Activated CD8-positive, alpha-beta memory T cell treated with anti-CD3 and anti-CD28 coated beads for 48 hours (primary cell): ENCODE measurements at places on chromosomes 5 and 9.

GRCh38 chr5:123813937-123814624, 302.1 kb downstream of the CSNK1G3 start:
- no peak for DNase-seq

DNA sequence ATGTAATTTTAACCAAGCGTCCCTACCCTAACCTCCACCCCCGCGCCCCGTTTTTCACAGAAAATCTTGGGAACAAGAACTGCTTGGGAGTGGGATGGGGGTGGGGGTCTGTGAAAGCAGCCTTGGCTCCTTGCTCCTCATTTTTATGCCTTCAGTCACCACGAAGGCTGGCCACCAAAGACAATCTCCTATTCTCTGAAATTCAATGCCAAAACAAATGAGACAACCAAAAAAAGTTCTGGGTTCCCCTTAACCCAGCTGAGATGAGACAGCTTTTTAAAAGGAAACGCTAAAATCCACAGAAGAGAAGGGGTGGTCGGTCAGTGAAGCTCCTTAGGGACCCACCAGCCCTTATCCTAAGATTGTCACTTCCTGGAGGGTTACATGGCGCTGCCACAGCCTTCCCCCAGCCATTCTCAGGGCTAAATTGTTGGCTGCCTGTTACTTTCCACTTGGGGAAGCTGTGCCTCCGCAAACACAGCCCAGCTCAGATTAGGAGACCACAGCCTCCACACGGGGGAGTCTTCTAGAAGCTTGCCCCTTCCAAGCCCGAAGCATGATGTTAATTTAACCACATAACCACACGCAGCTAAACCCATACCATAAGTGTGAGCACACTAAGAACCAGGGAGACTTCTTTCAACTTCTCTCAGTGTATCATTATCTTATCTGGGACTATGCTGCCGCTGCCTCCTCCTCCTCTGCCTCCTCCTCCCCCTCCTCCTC, 136.3 kb downstream of the FOXD1 start:
- DNase-seq, result no peak

DNA sequence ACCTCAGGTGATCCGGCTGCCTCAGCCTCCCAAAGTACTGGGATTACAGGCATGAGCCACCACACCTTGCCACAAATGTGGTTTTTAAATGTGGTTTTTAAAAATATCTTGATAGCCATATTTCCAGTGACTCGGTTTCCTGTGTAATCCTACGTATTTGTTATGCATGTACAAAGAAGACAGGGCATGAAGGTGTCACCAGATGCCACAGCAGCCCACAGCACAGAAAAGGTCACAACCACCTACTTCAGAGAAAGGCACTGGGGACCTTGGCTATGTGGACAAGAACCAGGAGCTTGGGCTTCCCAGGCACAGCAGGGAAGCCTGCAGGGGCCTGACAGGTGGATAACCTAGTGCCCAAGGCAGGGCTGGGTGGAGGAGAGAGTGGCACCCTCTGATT, 38.0 kb downstream of the C9orf50 start:
- DNase-seq, result no peak

DNA sequence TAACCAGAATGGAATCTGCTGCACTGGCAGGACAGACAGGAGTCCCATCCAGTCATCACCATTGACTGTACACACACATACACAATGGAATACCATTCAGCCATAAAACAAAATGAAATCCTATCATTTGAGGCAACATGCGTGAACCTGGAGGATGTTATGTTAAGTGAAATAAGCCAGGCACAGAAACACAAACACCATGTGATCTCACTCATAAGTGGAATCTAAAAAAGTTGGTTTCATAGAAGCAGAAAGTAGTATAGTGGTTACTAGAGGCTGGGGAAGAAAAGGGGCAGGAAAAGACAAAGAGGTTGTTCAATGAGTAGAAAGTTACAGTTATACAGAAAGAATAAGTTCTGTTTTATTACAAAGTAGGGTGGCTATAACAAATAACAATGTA, 884.0 kb upstream of the ACO1 start:
- no peak for DNase-seq

DNA sequence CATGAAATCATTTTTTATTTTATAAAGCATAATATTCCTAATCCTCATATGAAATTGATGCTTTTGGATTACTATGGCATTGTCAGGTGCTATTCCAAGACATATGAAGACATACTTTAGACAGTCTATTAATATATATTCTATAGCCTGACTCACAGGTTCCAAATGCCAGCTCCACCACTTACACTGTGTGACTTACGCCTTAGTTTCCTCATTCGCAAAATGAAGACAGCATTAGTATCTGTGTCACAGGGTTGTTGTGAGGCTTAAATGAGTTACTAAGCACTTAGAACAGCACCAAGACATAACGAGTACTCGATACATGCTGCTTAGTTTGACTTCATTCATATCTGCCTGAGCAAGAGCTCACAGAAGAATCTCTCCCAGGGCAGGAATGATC, 132.2 kb upstream of the PTGER4 start:
- DNase-seq, result no peak

DNA sequence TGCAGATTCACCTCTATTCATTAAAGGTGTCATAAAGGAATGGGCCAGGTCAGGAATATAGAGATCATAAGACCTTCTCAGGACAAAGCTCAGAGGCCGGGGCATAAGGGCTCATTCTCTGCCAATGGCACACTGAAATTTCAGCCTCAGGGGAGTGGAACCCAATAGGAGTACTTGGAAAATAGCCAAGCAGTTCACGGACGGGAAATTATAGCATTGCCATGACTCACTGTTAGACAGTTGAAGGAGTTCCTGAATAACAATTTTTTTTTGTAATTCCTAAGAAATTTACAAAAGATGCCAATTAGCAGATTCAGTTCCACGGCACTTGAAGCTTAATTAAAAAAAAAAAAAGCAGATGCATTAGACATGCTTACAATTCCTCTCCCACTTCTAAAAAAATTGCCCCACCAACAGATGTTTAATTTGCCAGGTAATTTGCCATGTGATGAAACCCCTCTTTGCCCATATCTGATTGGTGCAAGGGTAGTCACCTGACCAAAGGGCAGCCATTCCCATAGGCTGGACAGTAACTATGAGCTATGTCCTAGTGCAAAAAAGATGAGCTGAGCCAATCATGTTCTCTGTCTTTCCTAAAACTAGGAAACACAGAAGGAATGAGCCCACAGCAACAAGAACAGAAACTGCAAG, 58.6 kb downstream of the PTCD2 start:
- DNase-seq, result no peak

DNA sequence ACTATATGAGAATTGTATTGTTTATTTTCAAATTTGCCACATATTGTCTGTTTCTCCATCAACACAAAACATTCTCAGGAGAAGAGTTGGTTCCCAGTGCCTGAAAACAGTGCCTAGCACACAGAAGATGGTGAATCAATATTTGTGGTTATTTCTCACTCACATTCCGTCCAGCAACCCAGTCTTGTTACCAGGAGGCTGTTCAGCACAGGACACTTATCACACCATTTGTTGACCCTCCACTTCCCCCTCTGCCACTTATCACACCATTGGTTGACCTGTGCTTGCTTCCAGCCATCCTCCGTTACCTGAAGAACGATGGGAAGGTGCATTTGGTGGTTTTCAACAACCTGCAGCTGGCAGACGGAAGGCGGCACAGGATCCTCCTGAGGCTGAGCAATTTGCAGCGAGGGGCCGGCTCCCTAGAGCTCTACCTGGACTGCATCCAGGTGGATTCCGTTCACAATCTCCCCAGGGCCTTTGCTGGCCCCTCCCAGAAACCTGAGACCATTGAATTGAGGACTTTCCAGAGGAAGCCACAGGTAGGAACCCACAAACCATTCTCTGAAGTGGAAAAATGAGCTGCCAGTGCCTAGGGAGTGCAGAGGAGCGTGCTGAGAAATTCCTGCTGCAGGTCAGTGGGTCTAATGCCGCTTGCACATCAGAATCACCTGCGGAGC, 20.5 kb downstream of the THBS4 start:
- no peak for DNase-seq

DNA sequence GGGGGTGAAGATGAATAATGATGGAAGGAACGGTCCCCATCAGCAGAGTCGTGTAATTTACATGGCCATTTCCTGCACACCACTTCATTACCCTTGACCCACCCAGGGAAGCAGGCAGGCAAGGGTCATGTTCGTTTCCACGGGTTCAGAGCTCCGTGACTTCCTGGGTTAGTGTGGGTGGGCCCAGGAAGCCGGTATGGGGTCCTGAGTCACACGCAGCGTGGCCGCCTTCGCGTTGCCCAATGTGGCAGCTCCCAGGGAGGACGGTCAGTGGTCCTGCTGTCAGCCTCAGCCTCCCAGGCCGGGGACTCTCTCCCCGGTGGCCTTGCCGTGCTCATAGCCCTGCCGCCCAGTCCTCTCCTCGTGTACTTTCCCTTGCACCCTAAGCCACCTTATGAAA, 5.1 kb upstream of the TERT start:
- DNase-seq, result no peak

DNA sequence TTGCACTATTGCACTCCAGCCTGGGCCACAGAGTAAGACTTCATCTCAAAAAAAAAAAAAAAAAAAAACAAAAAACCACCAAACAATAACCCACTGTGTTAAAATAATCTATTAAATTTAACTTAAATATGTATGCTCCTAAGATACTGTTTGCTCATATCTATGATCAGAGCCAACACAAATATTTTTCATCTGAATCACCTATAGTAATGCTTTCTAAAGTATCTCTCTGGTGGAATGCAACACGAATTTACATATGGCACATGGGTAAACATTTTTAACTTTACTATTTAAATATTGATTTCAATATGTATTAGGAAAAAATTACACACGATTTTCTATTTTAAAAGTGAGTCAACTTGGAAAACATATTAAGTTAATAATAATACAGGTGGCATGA, 196.4 kb downstream of the RFX3 start:
- no peak for DNase-seq

DNA sequence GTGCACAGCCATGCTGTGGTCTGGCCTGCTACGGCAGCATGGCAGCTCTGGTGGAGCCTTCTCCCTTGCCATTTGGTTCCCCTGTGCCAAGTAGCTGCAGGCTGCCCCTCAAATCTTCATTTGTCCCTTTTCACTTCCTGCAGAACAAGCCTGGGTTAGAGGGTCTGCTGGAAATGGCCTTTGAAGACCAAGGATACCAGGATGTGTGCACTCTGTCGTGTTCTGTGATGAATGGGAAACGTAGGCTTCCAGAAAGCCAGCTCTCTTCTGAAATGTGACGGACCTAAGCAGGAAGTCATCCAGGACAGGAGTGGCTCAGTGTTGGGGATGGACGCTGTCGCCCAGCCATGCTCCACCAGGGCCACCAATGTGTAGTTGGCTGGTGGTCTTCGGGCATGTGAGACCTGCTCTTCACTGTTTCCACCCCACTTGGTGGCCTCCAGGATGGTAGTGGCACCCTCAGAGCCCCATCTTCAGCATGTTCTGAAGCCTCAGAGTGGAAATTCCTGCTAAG, 3.4 kb upstream of the POMT1 start:
- DNase-seq, result no peak

DNA sequence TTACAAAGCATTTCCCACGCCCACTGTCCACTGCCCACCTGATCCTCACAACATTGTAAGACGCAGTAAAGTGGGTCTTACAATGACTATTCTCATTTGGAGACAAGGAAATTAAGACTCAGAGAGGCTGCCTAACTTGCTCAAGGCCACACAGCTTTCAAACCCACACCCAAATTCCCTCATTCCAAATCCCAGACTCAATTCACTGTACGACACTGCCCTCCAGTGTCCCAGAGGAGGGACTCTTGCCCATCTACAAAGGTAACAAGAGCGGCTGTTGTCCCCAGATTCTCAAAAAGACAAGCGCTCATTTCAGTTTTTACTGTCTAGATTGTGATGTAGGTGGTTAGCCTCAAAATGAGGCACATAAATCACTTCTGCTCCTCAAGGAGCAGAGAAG, 184.6 kb downstream of the ACTL7B start:
- DNase-seq, result no peak

DNA sequence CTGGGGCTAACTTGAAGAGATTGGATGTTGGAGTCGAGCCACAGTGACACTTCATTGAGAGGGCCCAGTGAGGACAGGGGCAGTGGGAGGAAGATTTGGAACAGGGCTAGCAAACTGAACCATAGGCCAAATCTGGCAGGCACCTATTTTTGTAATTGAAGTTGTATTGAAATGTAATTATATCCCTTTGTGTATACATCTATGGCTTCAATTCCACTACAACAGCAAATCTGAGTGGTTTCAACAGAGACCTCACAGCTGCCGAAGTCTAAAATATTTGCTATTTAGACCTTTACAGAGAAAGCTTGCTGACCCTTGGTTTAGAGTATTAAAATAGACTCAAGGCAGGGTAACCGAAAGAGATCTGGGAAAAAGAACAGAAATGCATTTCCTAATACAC, 4.7 kb upstream of the TNFSF8 start:
- DNase-seq, result no peak

GRCh38 chr9:948497-948896, 28.0 kb upstream of the DMRT3 start:
- DNase-seq, result no peak

- DNase-seq, result no peak
Measured at GRCh38 chr5:86546582-86546981, 71.2 kb upstream of the COX7C start.

GRCh38 chr9:137965177-137965795, 87.7 kb downstream of the CACNA1B start:
- DNase-seq, result no peak

GRCh38 chr5:172789687-172790495, 18.9 kb upstream of the DUSP1 start:
- no peak for DNase-seq

DNA sequence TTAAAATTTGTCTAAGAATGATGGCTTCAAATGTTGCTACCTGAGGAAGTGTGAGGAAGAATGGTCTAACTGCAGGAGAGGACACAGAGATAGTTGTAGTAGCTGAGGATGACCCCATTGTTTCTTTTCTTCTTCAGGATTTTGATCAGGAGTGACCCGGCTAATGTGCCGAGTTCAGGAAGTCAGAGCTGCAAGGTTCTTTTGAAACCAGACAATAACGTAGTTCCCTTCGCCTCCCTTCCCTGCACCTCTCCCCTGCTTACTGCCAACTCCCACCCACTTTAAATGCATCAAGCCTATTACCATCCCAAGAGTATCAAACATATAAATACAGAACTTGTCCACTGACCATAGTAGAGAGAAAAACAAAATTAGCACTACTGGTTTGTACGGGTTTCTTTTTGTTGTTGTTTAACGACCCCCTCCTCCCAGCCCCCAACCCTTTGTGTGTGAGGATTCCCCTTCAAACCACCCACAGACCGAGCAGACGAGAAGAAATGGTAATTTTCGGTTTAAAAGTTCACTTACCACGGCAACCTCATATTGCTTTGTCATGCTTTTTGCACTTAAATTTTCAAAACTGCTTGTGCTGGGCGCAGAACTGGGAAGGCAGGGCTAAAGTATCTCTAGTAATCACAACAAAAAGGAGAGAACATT, 23.5 kb upstream of the ELAVL2 start:
- DNase-seq, result no peak

DNA sequence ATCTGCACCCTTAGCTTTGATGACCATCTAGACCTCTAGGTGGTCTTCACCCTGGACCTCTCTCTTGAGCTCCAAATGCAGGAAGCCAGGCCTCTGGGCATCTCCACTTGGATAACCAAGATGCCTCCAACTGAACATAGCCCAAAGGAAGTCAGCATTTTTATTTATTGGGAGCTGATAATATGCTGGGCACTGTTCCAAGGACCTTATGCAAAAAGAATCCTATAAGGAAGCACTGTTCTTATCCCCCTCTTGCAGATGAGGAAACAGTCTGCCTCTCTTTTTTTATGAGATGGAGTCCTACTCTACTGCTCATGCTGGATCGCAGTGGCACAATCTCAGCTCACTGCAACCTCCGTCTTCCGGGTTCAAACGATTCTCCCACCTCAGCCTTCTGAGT, 219.9 kb downstream of the CDK5RAP2 start:
- no peak for DNase-seq

- no peak for DNase-seq
Measured at GRCh38 chr9:111922324-111923013, 25.9 kb downstream of the UGCG start.
